Activated T-helper 17 cell treated with anti-CD3 and anti-CD28 coated beads, Interleukin-2, amount 50 U/mL, for 72 hours (primary cell): ENCODE measurements at places on chromosomes 1 and 21. TPM values are rescaled to one million over a fixed set of nuclear protein-coding genes. Genes with fewer than 3 reads are reported as not detected.

The LCE1D gene
- not detected for total RNA-seq

The PLD5 gene
- total RNA-seq = not detected

The EPHA8 gene
- not detected for total RNA-seq

The DIRAS3 gene
- total RNA-seq = not detected

The PKNOX1 gene
- total RNA-seq = 29.6 TPM

The LMNA gene
- total RNA-seq = 150 TPM

The ACOT11 gene
- 1.0 TPM for total RNA-seq

The MIA3 gene
- total RNA-seq = 32.8 TPM

The C1orf141 gene
- total RNA-seq = 0.71 TPM

The DMRTA2 gene
- total RNA-seq = not detected

The MSH4 gene
- total RNA-seq = 0.32 TPM

The BACH1 gene
- 26.9 TPM for total RNA-seq

DNA sequence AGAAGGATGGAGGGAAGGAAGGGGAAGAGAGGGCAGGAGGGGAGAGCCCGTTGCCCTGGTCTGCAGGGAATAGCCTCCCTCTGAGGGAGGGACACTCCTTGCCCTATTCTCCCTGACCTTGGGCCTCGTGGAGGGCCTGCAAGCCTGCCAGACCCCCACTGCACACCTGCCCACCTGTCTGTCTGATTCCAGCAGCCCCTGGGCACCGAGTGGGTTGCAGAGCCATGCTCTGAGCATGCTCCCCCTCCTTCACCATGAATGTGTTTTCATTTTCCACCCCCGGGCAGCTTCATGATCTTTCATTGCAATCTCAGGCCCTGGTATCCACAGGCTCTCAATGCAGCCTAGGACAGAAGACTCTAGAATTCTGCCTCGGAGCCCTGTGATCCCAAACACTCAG lies 5.1 kb upstream of the NPHP4 start:
- no peak for ATAC-seq

GRCh38 chr1:234934611-234935033 lies 194.0 kb downstream of the TOMM20 start:
- ATAC-seq = peak; percentile 33

DNA sequence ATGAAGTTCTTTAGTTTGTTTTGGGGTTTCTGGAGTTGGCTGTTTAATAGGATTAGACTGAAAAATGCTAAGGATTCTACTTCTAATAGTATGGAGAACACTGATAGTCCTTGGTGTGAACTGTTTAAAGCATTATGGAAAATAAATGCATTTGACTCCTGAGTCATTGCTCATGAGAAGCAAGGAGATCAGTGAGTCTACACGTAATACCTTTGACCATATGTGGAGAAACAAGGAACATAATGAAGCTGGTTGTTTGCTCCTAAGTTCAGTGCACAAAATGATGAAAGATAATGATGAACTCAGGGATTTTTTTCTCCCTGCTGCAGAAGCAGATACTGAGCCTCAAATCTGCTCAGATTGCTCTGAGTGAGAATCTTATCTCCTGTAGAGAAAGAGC lies 158.9 kb upstream of the COL11A1 start:
- no peak for ATAC-seq

GRCh38 chr21:42146821-42147220 lies 72.1 kb upstream of the ABCG1 start:
- ATAC-seq = no peak

DNA sequence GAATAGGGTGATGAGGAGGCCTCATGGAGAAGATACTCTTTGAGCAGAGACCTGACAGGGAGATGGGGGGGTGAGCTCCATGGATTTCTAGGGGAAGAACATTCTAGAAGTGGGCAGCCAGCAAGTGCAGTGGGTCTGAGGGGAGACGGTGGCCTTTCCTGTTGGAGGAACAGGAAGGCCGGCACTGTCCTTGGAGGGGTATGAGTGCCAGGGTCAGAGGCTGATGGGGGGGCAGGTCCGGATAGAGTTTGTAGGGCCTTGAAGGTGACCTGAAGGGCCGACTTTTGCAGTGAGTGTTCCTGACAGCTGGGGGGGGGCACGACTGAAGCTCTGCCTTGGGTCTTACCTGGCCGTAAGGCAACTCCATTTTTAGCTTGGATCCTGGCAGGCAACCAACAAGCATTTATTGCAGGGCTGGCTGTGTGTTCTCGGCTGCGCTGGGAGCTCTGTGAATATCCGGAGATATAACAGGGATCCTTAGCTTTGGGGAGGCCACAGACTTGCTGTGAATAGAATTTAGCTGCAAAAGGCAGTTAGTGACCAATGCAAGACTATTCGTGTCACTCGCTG lies 130.6 kb downstream of the MRPS6 start:
- ATAC-seq = no peak

DNA sequence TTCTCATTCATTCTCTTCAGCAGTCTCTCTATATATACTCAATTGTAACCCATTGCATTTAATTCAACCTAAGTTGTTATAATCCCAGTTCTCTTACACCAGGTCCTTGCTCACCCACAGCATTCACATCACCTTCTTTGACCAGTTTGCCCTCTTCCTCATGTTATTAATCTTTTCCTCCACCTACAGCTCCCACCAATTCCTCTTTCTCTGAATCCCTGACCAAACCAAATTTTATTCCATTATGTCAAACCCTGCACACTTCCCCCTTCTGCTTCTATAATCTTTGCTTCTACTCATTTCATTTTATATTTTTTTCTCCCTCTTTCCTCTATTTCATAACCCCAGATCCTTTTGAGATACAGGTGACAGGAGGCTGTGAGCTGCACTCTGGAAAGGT lies 1.4 kb downstream of the CD1A start:
- ATAC-seq = no peak

GRCh38 chr1:108077991-108078390 lies 113.0 kb upstream of the VAV3 start:
- ATAC-seq = no peak

DNA sequence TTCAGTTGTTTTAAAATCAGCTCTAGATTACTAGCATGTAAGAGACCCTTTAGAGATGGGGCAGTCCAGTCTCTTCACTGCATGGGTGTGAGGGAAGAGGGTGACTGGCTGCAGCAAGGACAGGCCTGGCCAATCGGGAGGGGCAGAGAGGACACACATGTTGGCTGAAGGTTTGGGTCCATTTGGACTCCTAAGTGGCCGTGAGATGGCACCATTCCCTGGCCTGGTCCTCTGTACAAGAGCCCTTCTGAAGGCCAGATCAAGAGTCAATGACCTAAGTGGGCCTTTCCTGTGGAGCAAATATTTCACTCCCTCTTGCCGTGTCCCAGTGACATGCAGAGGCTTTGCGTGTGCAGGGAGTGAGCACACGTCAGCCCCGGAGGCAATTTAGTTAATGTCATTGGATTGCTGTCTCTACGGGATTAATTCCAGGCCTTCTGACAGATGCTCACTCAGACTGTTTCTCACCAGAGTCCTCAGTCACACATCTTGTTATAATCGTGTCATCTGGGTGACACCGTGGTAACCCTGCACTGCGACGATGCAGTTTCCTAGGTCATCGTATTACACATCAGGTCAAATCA lies 613.0 kb downstream of the NPHP4 start:
- no peak for ATAC-seq

- ATAC-seq = peak; percentile 47
These were observed 38.7 kb downstream of the BTBD8 start for GRCh38 chr1:92118826-92119225.

DNA sequence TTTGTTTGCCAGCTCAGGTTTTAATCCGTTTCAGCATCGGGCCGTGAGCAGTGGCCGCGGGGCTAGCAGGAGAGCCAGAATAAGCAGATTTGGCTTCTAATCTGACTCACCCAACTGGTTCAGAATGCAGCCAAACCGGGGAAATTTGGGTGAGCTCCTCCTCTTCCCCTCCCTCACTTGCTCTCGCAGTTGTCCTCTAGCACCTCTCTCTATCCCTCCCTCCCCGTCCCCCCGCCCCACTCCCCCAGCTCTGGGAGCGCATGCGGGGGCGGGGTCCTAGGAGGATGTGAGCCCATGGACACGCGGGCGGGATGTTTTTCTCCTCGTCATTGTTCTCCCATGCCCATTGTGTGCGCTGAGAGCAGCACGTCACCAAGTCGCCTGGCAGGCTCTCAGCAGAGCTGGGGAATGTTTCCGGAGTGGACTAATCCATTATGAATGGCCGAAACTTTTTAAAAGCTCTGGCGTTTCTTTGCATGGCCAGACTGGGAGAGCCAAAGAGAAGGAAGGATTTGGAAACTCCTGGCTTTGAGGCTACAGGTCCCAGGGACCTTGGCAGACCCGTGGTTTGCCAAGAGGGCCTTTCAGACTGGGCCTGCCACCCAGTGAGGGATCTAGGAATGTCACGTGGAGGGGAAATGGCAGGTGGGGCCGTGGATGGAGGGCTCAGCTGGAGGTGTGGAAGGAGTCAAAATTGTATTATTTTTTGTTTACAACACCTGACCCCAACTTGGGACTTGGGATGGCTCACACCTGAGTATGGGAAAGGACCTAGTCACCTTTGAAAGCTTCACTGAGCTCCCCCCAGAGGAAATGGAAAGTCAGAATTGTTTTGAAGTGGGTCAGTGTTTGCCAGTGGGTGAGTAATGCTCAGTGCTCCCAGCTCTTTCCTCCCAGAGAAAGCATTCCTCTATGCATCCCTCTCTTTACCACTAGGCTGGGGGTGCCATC lies 39.2 kb downstream of the CDK18 start:
- ATAC-seq = peak; percentile 90

GRCh38 chr1:180387413-180387812 lies 115.0 kb downstream of the ACBD6 start:
- peak; percentile 44 for ATAC-seq

DNA sequence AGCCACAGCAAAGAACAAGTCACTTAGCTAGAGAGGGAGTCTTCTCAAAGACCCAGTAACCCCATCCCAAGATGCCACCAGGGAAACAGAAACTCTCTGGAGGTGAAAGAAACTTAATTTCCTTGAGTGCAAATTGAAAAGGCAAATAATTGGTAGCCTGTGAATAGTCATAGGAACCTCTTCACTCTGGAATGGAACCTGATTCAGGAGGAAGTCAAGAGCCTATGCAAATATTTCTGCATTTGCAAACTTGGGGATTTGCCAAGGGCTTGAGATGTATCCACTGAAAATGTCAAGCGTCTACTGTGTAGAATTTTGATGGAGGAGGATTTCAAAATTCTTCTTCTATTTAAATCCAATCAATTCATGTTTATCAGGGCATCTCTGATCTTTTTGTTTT lies 5.7 kb downstream of the HIVEP3 start:
- no peak for ATAC-seq

- no peak for ATAC-seq
These were observed 149.2 kb downstream of the CLIC6 start for GRCh38 chr21:34817821-34818661.

GRCh38 chr21:15061747-15062605 lies 2.8 kb downstream of the NRIP1 start:
- ATAC-seq = no peak

GRCh38 chr1:11893907-11894251 lies 32.3 kb downstream of the KIAA2013 start:
- peak; percentile 92 for ATAC-seq

- ATAC-seq = no peak
These were observed 76.7 kb downstream of the OSBPL9 start for GRCh38 chr1:51693419-51694155.

DNA sequence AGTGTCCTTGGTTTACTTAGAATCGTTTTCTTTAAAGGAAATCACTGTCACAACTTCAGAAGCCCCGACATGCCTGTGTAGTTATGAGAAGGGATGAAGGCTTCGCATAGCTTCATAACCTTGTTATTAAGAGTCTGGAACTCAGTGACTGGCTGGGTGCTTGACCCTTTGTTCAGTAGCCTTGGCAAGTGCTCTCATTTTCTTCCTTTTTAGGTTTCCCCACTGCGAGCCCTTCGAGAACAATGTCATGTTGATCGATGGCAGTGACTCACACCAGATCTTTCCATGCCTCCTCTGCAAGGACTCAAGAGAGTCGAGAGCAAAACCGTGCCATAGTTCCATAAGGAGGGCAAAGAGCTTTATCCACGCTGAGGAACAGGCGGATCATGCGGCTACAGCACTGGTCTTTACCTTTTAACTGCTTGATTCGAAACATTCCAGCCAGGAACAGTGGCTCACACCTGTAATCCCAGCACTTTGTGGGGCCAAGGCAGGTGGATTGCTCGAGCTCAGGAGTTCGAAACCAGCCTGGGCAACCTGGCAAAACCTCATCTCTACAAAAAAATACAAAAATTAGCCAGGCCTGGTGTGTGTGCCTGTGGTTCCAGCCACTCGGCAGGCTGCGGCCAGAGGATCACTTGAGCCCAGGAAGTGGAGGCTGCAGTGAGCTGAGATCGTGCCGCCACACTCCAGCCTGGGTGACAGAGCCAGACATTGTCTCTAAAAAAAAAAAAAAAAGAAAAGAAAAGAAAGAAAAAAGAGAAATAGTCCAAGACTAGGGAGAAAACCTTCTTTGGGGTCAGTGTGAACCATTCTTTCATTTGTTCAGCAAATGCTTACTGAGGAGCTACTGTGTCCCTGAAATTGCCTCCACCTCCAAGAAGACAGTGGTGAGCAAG lies 95.4 kb upstream of the ERRFI1 start:
- ATAC-seq = no peak

- no peak for ATAC-seq
These were observed 5.5 kb upstream of the SPAG17 start for GRCh38 chr1:118190561-118190960.

GRCh38 chr1:30406996-30407864 lies 316.2 kb downstream of the MATN1 start:
- no peak for ATAC-seq

DNA sequence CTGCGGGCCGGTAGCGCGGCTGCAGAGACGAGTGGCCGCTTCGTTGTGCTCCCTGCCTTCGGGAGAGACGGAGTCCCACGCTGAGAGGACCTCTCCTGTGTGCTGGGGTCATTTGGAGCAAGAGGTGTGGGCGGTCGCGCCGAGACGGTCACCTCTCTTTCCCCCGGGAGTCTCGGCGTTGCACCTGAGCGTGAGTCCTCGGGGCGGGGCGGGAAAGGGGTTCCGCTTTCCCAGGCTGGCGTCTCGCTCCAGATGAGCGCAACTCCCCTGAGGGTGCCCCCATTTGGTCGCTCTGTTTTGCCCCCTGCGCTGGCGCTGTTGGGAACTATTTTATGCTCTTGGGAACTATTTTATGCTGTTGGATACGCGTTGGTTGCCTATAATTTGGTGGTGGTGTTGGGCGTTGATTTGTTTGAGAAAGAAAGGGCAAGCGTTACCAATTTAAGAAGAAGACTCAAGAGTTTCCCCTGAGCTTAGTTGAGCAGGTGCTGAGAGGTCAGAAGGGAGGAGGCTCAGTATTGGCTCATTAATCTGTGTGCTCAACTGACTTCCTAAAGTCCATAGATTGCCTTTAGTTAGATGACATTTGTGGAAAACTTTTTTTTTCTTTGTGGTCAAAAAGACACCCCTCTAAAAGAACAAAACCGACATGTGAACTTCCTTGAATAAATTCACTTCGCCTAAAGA lies 683 bp downstream of the LRRC8B start:
- peak; percentile 6 for ATAC-seq

DNA sequence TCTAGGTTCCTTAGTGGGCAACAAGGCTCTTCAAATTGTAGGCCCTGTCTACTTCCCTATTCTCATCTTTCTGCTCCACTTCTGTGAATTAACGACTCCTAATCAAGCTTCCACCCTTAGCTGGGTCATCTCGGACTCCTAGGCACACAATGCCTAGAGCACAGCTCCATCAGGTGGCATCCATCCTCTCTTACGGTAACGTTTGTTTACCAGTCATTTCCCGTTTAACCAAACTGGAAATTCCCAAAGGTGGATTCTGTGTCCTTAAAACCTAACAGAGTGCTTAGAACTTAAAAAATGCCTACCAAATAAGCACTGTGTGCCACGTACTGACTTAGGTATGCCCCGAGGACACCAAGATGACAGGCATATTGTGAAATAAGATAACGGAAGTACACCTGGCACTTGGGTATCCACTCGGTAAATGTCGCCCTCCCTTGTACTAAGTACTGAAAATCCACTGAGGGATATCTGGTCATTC lies 1.5 kb downstream of the PARP1 start:
- peak; percentile 25 for ATAC-seq

- ATAC-seq = no peak
These were observed 67.6 kb downstream of the RASAL2 start for GRCh38 chr1:178161516-178161915.
